ENCODE measurements at places on chromosomes 7 and 10.

GRCh38 chr10:13961097-13961496, 369.6 kb downstream of the FRMD4A start:
- DNase-seq: peak; percentile 6

DNA sequence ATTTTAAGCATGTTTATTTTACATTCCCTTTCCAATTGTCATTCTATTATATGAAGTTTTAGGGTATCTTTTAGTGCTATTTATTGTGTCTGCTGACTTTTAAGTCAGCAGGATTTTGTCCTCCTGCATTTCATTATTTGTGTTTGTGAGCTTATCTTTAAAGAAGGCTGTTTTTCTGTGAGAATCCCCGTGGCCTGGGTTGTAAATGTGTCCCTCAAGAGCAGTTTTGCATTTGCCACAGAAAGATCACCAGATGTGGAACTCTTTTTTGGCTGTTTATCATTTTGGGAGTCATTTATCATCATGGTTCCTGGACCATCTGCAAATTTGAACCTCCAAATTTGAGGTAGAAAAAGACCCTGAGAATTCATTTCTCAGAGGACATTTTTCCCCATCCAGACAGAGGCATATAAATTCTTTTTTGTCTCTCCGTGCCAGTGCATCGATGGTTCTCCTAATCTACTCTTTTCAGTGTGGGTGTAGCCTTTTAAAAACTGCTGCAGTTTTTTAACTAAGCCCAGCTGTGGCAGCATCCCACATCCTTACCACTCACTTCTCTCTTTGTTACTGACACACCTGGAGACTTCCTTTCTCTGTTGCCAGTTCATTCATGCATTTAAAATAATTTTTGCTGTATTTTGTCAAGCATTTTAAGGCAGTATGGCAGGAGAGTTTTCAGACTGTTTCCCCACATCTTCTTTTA, 20.1 kb upstream of the MTURN start:
- no peak for DNase-seq

DNA sequence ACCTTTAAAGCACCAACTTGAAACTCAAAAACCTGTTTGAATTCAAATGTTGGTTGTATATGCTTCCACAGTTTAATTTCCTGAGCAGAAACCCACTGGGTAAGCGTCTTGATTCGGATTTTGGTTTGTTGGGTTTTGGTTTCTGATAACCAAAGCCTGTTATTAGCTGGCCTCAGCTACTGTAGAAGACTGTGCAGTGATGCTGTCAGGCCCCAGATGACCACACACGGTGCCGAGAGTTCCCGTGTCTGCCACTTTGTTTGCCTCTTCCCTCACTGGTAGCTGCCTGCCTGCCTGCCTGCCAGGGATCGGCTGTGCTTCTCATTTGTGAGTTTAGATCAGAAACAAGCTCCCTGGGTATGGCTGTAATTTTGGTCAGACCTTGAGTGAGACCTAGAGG, 5.6 kb downstream of the MDH2 start:
- DNase-seq: no peak

DNA sequence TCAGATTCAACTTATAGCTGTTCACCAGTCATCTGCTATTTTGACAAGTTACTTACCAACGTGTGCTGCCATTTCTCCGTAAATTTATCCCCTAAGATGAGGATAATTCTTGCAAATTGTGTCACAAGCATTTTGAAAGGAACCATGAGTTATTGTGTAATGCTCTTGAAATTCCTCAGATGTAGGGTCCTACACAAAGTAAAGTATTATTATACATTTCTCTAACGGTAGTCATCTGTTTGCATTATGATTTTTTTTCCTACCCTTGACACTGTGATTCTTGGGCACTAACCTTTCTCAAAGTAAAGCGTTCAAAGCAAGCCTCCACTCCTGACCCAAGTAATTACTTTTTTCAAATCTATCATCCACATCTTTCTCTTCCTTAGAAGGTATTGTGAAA, 8.1 kb downstream of the HERC4 start:
- DNase-seq: no peak

DNA sequence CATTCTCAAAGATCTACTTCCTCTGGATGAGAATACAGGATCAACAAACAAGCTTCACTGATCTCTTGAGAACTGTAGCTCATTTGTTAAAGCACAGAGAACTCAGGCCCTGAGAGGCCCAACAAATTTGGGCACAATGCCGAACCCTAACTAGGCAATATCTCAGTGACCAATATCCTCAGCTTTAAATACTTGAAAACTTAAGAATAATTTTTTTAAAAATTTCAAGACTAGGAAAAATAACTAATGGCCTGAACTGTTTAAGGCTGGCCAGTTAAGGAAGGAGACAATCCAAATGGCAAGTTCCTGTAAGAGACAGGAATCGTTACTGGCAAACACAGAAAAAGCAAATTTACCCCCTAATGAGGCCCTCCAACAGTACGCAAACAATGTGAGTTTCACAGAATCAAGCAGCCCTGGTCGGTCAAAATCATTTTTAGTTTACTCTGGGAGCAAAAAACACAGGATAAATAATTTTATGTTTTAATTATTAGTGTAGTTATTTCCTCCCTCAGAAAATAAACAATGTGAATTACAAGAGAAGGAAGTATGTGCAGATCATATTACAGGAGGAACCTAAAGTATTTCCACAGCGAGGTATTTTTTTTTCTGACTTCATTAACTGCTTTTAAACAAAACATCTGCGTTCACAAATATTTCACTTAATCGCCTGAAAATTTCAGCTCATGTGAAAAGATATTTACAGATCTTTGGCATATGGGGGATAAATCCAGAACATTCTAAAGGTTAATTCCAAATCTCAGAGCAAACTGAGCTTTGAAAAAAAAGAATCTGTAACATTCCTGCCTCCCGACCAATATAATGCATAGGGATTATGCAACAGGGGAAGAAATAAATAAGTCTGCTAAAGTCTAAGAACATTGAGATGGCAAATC, 39.5 kb downstream of the NT5C2 start:
- DNase-seq: no peak

DNA sequence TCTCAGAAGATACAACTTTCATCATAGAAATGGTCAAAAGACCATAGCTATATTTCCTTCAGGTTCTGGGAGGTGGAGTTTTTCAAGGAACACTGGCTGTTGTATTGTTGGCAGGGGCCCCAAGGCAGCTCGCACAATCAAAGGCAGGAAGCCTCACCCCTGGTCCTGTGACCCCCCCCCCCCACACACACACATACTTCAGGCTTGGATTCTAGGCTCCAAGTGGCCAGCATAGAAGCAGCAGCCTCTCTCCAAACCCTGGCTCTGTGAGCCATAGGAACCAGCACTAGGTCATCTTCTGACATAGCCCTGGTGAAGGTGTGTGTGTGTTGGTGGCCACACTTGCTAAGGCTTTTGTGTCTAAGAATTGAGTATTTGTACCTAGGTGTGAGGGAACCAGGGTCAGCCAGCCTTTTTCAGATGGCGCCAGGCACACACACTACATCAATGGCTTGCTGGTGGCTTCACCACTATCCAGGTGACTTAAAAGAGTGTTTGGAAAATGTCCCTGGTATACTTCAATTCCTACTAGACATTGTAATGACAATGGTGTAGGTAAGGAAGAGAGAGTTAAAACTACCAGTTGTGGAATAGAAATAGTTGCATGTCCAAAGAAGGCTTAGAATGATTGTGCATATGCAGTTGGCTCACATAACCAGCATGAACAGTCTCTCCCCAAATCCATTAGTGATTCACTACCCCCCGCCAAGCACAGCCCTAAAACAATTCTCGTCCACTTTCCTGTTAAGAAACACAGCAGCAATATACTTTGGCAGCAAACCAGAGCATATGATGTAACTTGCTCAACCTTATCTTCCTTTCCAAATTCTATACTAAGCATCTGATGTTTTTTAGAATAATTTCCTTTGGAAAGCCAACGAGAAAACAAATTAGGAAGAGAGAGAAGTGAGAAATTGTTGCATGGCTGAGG, 91.3 kb downstream of the AVL9 start:
- DNase-seq: no peak

DNA sequence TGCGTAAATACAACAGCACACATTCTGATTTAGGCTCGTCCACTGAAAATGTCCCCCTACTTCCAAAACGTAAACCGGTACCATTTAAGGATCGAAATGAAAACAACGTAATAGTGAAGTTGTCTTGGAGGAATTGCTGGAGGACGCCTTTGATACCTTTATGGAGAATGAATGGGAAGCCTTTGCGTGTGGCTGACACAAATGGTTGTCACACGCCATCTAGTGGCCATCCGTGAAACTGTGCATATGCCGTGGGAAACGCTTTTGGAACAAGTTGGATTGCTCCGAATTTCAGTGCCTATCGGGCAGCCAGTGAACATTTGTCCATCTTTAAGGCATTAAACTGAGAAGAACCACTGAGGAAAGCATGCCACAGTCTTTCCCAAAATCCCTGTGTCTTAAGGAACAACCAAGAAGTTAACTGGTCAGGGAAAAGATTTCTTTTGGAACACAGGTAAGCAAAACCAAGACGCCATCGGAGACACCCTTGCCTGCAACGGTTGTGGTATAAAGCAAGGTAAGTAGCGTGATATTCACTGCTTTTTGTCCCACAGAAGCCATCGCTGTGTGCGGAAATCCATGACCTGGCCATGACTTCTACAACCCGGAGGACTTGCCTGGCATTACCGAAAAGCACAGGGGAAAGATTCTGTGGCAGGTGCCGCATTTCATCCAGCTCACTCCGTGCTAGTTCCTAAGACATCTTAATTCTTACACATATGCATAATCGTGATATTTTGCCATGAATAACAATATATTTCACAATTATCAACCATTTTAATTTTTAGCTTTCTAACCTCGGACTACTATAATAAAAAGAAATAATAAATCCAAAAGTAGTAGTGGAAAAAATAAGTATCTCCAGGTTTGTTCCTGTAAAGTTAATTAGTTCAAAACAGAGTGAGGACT, 100.6 kb downstream of the FAM204A start:
- DNase-seq: peak; percentile 24

DNA sequence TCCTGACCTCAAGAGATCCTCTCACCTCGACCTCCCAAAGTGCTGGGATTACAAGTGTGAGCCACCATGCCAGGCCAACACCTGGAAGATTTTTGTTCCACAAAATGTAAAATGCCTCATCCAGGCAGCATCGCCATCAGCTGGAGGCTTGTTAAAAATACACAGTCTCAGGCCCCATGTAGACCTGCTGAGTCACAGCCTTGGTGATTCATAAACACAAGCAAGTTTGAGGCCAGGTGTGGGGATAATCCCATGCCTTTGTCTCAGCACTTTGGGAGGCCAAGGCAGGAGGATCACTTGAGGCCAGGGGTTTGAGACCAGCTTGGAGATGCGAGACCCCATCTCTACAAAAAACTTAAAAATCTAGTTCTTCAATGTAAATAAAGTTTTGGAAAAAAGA, 49.1 kb upstream of the FOXK1 start:
- DNase-seq: no peak

DNA sequence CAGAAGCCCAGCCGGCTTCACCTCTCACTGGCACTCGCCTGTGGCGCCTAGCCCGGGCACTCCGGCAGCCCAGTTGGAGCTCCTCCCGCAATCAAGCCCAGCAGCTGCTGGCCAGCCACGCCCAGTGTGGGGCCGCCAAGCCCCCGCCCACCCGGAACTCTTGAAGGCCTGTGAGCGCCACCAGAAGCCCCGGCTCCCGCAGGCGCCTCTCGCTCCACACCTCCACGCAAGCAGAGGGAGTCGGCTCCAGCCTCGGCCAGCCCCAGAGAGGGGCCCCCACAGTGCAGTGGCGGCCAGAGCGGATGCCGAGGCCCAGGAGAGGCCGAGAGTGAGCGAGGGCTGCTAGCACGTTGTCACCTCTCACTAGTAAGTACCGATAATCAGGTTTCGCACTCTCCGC, 240.7 kb downstream of the TFEC start:
- DNase-seq: no peak

- peak; percentile 48 for DNase-seq
Observed at GRCh38 chr10:49359349-49360270, 36.3 kb downstream of the DRGX start.

DNA sequence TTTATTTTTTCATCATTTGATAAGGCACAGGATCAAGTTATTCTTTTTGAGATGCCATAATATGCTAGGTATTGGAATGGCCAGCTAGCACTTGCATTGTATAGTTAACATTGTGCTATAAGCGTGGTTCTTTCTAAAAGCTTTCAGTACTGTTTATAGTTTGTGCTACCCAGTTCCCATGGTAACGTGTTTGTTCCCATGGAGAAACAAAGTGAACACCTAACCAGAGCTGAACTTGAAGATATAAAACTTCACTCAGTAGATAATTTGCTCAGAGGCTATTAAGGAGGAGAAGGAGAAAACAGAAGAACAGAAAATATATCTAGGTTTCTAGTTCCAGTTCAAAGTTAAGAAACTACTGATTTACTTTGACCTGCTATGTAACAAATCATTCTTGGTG, 23.6 kb upstream of the ITGB8 start:
- no peak for DNase-seq

- no peak for DNase-seq
Observed at GRCh38 chr10:107502229-107502985, 337.9 kb upstream of the SORCS1 start.

DNA sequence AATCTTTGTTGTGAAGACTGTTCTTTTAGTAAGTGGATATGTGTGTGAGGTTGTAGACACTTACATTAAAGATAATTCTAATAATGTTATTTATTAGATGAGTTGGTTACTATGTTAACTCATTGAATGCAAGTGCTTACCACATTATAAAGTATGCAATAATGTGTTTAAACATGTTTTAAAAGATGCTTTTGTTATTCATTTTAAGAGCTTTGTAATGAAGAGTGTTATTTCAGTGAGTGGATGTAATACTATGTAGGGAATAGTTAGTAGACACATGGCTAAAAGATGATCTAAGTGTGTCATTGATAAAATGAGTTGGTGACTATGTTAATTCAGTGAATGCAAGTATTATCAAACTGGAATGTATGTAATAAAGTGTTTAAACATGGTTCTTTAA, 70.0 kb upstream of the VOPP1 start:
- no peak for DNase-seq

- DNase-seq: no peak
Observed at GRCh38 chr10:60372436-60372835, 17.2 kb downstream of the ANK3 start.

DNA sequence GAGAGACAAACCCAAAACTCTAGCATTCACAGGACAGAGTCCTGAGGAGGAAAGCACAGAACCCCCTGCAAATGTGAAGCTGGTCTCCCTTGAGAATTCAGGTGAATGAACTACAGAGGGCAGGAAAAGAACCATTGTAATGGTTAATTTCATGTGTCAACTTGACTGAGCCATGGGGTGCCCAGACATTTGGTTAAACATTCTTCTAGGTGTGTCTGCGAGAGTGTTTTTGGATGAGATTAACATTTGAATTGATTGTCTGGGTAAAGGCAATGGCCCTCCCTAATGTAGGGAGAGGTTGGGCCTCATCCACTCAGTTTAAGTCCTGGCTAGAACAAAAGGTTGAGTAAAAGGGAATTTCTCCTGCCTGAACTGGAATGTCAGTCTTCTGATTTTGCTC, 15.7 kb upstream of the CDK1 start:
- no peak for DNase-seq

Data from NCI-H524 treated with DMSO at 0.1 percent for 48 hours (cell line).